ENCODE measurements at places on chromosomes 16 and 17. TPM values are rescaled to one million over a fixed set of nuclear protein-coding genes. Genes with fewer than 3 reads are reported as not detected.

MYH8 gene
- not detected for total RNA-seq

MT1A gene
- 17.8 TPM for total RNA-seq

RSL1D1 gene
- total RNA-seq: 222 TPM

SRSF1 gene
- total RNA-seq: 213 TPM

TERB1 gene
- total RNA-seq: not detected

CIAO3 gene
- 23.9 TPM for total RNA-seq

PSMC5 gene
- total RNA-seq: 245 TPM

MYH1 gene
- total RNA-seq: not detected

PYDC1 gene
- total RNA-seq: not detected

NUDT16L1 gene
- 24.7 TPM for total RNA-seq

KRTAP4-1 gene
- total RNA-seq: 0.25 TPM

SLC38A8 gene
- not detected for total RNA-seq

ERN2 gene
- total RNA-seq: not detected

FNDC8 gene
- 0.07 TPM for total RNA-seq

TNFRSF17 gene
- total RNA-seq: not detected

ITGA2B gene
- 1.7 TPM for total RNA-seq

CBFA2T3 gene
- total RNA-seq: 0.23 TPM

PVALEF gene
- not detected for total RNA-seq

CCDC78 gene
- 6.6 TPM for total RNA-seq

JMJD6 gene
- 66.9 TPM for total RNA-seq

MPV17L gene
- 4.9 TPM for total RNA-seq

CLEC10A gene
- not detected for total RNA-seq

MCRIP1 gene
- 93.2 TPM for total RNA-seq

OGFOD1 gene
- total RNA-seq: 73.6 TPM

CDR2L gene
- total RNA-seq: 35.6 TPM

SLC16A6 gene
- 0.30 TPM for total RNA-seq

AIPL1 gene
- total RNA-seq: not detected
